ENCODE measurements at places on chromosomes 2 and 18. TPM values are rescaled to one million over a fixed set of nuclear protein-coding genes. Genes with fewer than 3 reads are reported as not detected.

CYP26B1 gene
- total RNA-seq: 0.51 TPM

GRCh38 chr2:156334496-156335478, 2.3 kb upstream of the NR4A2 start:
- DNase-seq: peak; percentile 96

PDE1A gene
- 6.7 TPM for total RNA-seq

DNA sequence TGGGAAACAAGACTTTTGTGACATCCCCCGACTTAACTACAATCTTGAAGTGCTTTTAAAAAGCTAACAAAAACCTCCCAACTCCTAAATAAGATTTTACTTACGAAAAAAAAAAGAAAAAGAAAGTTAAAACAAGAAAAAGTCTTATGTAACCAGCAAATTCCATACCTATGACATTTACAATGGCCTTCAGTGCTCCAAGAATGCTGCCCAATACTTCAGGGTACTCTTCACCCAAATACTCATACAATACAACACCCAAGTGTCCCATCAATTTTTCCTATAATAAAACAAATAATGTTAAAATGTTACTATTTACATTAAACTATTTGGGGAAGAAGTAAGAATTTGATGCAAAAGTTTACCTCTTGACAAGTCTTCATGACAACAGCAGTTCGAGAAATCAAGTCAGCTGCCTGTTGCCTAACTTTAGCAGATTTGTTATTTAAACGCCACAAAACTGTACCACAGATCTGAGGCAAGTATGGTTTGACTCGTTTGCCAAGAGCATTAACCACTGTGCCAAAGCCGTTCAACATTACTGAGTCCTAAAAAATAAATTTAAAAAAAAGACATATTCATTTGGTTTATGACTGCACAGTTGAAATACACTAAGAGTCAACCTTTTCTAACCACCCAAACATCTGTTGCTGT, 34.8 kb downstream of the SF3B1 start:
- DNase-seq: no peak

DNA sequence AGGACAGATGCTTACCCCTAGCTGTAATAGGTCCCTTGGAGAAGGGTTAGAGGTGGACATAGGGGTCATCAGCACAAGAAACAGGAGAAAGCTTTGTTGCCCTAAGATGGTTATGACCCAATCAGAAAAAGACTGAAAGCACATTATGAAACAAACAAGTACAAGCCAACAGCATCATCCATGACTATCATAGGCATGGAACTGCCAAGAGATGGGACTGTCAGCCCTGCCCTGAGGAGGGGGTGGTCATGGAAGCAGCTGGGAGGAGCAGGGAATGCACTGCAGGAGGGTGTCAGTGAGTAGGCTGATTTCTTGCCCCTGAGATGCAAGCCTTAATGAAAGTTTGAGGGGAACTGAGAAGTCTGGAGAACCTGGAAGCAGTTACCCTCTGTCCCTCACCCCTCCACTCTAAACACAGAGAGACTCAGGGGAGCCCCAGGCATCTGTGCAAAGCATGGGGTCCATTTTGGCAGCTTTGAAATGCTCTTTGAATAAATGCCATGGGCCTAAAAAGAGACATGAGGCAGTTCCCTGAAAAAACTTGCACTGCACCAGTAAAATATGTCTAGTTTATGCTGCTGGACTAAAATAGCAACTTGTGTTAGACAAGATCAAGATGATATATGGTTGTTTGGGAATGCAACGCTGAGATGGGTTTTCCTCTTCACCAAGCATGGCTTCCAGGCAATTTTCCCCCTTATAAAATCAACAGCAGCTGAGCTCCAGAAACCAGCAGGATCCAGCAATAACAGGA, 122.7 kb upstream of the ZFP36L2 start:
- peak; percentile 58 for DNase-seq

EML4 gene
- 49.5 TPM for total RNA-seq

DES gene
- 69.3 TPM for total RNA-seq

DNA sequence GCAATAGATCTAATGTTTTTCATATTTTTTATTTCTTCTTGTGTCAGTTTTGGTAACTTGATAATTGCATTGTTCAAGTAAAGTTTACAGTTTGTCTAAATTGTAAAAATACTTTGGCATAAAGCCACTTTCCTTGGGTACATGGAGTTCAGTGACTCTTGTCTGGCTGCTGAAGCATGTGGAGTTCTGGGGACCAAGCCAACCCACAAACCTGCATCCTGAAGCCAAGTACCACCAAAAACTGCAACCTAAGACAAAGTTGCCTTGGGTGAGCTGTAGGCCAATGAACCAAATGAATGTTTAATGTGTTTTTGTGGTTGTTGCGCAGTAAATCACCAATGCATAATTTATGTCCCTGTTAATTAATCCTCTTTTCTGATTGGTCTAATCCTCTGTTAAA, 872.6 kb downstream of the BCL11A start:
- peak; percentile 1 for DNase-seq

DNA sequence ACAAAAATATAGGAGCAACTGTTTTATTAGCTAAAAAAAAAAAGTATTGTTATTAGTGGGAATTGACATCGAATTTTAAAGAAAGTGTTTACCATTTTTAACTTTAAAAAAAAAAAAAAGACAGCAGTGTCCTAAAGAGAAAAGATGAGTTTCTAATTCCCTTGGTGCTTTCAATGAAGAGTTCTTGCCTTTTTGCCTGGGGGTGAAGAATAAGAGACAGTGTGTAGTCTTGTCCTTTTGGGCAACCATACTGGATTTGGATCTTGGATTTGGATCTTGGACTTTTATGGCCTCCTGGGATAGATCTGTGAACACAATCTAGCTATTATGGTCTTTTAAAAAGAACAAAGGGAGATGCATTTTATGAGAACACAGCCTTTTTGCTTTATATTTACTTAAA, 60.2 kb upstream of the GLS start:
- no peak for DNase-seq

VSNL1 gene
- total RNA-seq: 1.2 TPM

CD8B gene
- not detected for total RNA-seq

- DNase-seq: no peak
Observed at GRCh38 chr2:44772131-44772530, 169.4 kb upstream of the SIX3 start.

VIT gene
- total RNA-seq: 0.77 TPM

DNA sequence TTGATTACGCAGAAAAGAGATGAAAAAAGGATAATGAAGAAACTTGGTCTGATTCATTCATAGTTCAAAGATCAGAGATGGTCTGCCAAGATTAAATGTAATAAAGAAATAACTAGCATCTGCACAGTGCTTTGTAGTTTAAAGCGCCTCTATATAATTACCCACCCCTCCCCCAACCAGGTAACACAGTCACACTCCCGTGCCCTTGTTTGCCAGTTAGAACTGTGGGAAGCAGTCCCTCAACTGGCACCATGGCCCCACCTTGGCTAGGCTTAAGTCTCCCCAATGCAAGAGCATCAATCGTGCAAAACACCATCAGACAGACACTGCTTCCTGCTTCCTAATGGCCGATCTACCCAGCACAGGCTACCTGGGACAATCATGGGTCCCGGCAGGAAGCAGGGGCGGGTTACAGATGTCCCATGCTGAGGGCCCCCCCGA, 11.6 kb downstream of the ADCY3 start:
- no peak for DNase-seq

- DNase-seq: no peak
Observed at GRCh38 chr2:230944123-230944653, 19.1 kb upstream of the GPR55 start.

GALR1 gene
- not detected for total RNA-seq

GRCh38 chr2:36839976-36840617, 126.2 kb downstream of the STRN start:
- no peak for DNase-seq

DNA sequence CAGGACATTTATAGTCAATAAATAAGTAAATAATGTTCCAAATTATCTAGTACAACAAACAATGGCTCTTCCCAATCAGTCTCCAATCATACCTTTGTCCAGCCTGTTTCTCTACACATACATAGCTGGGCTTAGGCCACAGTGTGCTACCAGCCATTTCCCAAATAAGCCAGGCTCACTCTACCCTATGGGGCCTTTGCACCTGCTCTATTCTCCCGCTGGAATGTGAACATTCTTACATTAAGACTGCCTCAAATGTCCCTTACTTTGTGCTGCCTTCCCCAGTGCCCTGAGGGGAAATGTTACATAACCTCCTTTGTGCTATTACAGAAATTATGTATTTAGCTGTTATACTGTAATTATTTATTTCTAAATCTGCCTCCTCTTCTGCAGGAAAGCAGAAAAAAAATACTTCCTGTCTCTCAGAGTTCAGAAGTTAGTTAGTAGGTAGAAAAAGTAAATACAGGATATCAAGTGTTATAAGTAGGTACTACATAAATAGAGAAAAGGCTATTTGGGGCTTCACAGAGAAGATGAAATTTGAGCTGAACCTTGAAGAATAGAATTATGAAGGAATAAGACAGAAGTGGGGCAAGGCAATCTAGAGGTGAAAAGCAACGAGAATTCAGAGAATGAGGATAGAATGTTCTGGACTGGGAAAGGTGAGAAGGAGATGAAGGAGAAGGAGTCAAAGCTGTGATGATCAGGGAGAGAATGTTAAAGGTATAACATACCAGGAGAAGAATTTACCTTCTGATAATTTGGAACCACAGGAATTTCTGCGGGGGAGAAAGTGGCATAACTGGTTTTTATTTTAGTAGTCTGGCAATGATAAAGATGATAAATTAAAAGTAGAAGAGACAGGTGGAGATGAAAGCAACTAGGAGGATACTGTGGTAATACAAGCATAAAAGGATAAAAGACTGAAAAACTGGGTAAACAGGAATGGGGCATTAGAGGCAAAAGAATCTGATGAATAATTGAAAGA, 37.0 kb downstream of the ROCK1 start:
- DNase-seq: no peak

CCDC102B gene
- total RNA-seq: 35.3 TPM

DNA sequence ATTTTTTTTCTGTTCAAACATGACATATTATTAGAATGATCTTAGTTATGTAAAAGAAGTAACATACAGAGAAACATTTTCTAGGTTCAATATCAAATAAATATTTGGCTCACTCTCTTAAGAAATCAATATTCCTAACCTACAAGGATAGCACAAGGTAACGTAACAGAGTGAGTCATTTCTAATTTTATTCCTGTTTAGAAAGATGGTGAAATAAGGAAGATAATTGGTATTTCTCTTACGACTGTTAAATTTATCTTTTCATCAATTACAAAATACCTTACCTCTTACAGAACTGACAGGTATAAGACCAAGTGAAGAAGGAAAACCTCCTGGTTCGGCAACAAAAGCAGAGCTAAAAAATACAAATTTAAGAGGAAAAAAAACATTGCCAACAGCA, 45.1 kb downstream of the PRELID3A start:
- DNase-seq: no peak

CKAP2L gene
- 0.26 TPM for total RNA-seq

TFCP2L1 gene
- total RNA-seq: not detected

DNA sequence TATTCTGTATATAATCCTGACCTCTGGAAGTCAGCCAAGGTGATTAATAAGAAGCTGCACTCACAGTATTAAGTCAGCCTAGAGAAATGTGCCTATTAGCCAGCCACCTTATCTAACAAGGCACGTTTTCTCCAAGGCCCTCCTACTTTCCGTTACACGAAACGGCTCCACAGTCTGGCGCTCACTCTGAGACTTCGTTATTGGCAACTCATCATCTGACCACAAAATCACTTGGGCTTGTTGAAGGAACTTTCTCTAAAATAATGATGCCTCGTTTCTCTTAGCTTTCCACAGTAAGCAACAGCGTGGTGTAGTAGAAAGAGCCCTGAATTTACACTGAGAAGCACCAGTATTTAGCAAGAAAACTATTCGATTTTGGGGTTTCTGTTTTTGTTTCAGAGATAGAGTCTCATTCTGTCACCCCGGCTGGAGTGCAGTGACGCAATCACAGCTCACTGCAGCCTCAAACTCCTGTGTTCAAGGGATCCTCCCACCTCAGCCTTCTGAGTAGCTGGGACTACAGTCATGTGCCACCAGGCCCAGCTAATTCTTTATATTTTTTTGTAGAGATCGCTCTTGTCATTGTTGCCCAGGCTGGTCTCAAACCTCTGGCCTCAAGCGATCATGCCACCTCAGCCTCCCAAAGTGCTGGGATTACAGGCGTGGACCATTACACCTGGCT, 53.6 kb upstream of the SLC14A1 start:
- peak; percentile 88 for DNase-seq

HS6ST1 gene
- total RNA-seq: 26.7 TPM

DNA sequence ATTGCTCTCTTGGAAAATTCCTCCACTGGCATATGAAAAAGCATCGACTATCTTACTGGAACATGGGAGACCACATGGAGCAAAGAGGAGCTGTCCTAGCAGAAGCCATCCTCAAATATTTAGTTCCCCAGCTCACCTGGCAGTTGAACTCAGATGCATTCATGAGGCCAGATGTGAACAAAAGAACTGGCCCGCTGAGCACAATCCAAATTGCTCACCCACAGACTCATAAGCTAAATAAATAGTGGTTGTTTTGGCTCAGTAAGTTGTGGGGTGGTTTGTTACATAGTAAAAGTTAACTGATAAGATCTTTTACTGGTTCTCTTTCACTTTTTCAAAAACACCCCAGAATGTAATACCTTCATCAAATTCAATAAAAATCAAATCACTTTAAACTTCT, 108.6 kb upstream of the CWC22 start:
- peak; percentile 74 for DNase-seq

DNA sequence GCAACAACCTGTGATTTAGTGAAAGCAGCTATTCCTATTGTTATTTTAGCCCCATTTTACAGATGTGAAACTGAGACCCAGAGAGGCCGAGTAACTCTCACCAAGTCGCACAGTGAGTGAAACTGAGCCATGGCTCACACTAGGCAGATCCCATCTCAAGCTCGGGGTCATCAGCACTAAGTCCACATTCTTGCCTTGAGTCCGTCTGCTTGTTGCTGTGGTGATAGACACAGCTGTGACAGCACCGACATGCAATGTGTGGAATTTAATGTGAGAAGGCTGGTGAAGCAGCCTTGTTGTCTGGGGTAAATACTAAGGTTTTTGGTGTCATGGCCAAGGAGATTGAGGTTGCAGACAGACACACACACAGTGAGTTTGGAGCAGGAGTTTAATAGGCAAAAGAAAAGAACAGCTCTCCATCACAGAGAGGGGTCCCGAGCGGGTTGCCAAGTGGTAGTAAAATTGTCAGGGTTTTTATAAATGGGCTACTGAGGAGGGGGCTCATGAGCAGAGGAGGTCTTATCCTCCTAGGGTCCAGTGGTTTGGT, 40.2 kb upstream of the GMCL1 start:
- peak; percentile 98 for DNase-seq

MC5R gene
- not detected for total RNA-seq

PLCD4 gene
- total RNA-seq: 10.7 TPM

ZNF804A gene
- total RNA-seq: 3.0 TPM

SOX11 gene
- total RNA-seq: 2.1 TPM

CDCA7 gene
- total RNA-seq: 1.3 TPM

GRCh38 chr2:38146275-38146906, 70.4 kb upstream of the CYP1B1 start:
- peak; percentile 99 for DNase-seq

Data from fibroblast of lung (primary cell).